Left lung (tissue), 14 donors: ENCODE measurements at places on chromosomes 12 and 14. TPM values are rescaled to one million over a fixed set of nuclear protein-coding genes. Genes with fewer than 3 reads are reported as not detected.

DNA sequence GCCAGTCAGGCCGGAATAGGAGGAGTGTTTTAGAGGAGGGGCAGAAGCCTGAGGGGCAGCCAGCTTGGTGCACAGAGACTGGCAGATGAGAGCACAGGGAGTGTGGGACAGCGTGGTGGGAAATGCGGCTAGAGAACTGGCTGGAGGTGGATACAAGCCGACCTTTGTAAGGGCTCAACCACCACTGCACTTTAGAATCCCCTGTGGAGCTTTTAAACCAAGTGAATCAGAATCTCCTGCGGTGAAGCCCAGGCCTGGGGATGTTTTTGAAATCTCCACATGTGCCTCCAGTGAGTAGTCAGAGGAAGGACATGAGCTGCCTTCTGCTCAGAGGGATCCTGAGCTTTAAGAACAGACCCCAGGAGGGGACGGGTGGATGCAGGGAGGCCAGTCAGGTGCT is 10.9 kb upstream of the PCED1B start:
- DNase-seq: peak; percentile 39

- no peak for DNase-seq
Observed at GRCh38 chr12:52183544-52183910, 8.3 kb downstream of the KRT80 start.

DNA sequence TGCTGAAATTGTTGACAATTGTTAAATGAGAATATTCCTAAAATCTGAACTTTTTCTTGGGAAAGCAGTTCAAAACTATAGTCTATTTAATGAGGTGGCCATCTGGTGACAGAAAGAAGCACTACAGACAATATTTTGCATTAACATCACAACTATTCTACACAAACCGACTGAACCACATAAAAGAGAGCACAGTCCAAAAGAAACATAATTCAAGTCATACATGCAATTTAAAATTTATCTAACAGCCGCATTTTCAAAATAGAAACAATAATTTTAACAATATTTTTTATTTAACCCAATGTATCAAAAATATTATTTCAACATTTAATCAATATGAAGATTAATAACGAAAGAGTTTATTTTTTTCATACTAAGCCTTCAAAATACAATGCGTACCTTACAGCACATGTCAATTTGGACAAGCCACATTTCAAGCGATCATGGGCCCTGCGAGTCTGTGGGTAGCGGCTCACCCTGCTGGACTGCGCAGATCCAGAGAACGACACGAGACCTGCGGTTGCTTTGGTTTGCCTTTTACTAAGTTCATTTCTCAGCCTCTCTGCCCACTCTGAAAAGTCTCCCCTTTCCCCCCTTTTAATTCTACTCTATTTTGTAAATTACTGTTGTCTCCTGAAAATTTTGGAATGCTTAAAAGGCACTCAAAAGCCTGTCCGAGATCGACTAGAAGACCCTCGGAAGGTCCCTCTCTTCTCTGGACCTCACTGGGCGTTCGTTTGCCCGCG is 947 bp upstream of the LRRC9 start:
- DNase-seq: peak; percentile 27

DNA sequence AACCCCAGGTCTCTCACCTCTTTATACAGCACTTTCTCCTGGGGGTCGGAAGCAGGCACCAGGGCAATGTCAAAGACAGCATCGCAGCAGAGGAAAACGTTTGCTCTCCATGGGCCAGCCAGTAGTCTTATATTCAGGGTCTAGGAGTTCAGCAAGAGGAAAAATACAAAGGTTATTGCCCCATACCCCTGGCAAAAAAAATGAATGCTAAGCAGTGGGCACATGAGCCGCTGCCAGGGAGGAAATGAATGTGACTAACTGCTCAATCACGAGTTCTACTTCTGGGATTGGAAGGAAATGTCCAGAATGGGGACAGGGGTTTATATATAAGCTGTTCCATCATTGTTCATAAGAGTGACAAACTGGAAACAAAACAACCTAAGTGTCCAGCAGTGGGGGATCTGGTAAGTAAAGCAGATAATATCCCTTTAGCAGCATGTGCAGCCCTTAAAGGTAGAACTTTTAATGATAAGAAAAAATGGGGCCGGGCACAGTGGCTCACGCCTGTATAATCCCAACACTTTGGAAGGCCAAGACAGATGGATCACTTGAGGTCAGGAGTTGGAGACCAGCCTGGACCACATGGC is 53.8 kb downstream of the PHETA1 start:
- DNase-seq: peak; percentile 17

Gene OSGEP
- total RNA-seq: 37.9 TPM

- DNase-seq: no peak
Observed at GRCh38 chr12:115691123-115691522, 586.4 kb downstream of the MED13L start.

DNA sequence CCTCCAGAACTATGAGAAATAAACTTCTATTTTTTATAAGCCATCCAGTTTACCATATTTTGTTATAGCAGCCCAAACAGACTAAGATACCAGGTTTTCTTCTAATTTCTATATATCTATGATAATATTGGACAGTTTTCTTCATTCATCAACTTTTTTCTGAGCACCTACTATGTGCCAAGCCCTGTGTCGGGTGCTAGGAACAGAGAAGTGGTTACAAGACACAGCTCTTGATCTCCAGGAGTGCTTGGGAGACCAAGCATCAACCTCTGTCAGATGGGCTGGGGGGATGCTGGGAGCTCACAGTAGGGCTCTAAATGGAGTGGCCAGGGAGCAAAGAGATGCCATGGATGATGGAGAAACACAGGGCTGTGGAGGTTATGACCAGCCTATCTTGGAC is 2.9 kb upstream of the WSCD2 start:
- no peak for DNase-seq

DNA sequence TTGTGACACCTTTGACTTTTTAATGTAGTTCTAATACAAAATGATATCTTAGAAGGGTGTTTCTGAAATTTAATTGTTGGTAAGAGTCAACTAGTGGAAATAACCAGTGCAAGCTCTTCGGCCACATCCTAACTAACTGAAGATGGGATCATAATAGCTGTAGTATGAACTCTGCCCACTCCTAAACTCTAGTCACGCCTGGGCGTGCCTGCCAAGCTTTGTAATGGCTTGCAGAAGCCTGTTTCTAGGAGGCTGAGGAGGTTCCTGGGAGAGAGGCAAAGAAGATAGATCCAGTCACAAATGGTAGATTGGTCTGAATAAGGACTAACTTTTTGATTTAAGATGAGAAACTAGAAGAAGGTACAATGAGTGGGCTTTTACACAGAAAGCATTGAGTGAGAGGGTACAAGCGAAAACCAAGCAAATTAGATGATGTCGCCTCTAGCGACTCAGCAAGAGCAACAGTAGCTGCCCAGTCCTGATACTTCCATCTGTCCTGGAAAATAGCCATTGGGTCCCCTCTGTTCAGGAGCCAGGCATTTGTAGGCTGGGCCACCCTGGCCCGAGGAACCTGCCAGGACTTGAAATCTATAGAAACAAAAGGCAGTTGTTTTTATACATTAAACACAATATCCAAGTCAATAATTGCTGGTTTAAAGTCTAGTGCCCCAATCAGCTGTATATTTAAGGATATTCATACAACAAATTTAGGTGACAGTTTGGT is 148.8 kb downstream of the SLC38A4 start:
- DNase-seq: no peak

- no peak for DNase-seq
Observed at GRCh38 chr12:116559162-116559935, at the start of gene MAP1LC3B2. Gene MAP1LC3B2, plus strand, starts transcription at chr12:116559381. Its CDS starts 16,562 bp downstream, at chr12:116575943.
